ENCODE measurements at places on chromosomes 5 and 9. TPM values are rescaled to one million over a fixed set of nuclear protein-coding genes. Genes with fewer than 3 reads are reported as not detected.

Gene SHOC1
- under 0.01 TPM for total RNA-seq

Gene DNAJC25
- 4.9 TPM for total RNA-seq

Gene ARL15
- 30.3 TPM for total RNA-seq

Gene FOXI1
- 0.10 TPM for total RNA-seq

Gene IFNE
- total RNA-seq: not detected

Gene ZNF454
- total RNA-seq: not detected

Gene FCN2
- not detected for total RNA-seq

Gene FSTL4
- total RNA-seq: 0.52 TPM

Gene LAMC3
- 0.73 TPM for total RNA-seq

Gene LCN9
- total RNA-seq: not detected

Gene ACTBL2
- not detected for total RNA-seq

Gene FIBCD1
- not detected for total RNA-seq

Gene ECM2
- total RNA-seq: 0.31 TPM

Gene SLC6A3
- not detected for total RNA-seq

Gene PPP1R26
- 1.5 TPM for total RNA-seq

Gene CCNJL
- total RNA-seq: 0.94 TPM
